CD4-positive, alpha-beta T cell treated with Interleukin-15 for 4 hours (primary cell): ENCODE measurements at places on chromosomes 4 and X.

DNA sequence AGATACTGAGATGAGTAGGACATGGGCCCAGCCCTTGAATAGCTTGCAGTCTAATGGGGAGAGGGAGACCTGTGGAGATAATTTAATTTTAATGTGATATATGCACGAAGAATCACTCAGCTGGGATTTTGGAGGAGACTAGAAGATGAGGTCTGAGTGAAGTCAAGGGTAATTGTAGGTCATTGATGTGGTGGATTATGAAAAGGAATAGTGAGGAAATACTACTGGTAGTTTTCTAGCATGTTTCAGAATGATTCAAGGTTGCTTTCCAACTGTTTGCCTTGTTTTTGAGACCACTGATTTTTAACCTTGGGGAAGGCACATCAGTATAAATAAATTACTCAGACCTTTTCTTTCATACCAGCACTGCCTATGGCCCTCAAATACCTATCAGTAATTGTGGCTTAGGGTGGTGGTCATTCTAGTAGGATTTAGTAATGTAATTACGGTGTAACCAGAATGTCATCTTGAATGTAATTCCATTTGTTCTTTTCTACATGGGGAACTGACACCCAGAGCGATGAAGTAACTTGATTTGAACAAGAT lies 25.6 kb downstream of the PTTG2 start:
- no peak for DNase-seq

DNA sequence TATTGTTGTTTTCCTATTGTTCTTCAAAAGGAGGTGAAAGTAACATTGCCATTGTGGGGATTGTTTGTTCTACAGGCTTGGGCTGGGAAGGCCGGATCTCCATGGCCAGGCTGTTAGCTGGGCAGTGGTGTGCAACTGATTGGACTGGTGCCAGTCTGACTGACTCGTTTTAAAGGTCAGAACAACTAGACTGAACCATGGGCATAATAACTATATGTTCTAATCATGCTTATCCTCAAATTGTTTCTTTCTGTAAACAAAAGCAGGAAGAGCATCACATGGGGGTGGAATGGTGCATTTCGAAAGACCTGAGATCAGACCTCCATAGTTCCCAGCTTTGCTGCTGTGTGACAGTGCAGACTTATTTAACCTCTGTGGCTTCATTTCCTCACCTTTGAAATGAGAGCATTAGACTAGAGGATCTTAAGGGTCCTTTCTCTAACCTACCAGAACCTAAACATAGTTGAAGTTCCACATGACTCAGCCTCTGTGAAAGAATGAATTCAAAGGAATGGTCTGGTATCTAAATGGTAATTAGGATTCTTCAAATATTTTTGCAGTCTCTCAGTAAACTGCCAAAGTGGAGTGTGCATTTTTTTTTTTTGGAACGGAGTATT lies 66.7 kb upstream of the PGRMC2 start:
- DNase-seq: no peak

DNA sequence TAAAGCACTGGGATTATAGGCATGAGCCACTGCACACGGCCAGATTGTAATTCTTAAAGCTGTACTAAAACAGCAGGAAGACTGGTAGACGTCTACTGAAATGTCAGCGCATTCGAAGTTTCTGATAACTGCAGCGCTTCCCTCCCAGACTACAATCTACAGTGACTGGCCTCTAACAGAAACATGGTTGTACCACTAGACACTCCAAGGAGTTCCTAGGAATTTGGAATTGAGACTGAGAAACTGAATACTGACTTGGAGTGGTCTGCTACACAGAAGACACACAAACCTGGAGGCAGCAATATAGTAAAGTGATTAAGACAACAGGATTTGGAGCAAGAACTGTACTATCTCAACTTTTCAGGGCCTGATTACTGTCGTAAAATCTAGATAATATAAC lies 937 bp downstream of the HELQ start:
- DNase-seq: no peak

DNA sequence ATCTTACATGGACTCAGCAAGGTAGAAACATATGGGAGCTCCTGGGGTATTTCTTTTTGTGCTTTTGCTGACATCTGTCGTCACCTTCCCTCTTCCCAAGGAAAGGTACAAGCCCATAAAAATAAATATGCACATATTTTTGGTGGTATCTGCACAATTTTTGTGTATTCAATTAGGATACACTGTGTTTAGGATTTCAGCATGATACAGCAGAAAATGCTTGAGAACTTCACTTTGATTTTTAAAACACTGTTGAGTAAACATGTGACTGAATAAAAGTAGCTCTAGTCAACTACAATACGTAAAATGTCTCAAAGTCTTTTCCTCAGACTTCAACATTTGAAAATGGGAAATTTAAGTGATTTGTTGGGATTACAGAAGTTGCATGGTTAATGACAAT lies 99.4 kb upstream of the SPANXC start:
- DNase-seq: no peak

DNA sequence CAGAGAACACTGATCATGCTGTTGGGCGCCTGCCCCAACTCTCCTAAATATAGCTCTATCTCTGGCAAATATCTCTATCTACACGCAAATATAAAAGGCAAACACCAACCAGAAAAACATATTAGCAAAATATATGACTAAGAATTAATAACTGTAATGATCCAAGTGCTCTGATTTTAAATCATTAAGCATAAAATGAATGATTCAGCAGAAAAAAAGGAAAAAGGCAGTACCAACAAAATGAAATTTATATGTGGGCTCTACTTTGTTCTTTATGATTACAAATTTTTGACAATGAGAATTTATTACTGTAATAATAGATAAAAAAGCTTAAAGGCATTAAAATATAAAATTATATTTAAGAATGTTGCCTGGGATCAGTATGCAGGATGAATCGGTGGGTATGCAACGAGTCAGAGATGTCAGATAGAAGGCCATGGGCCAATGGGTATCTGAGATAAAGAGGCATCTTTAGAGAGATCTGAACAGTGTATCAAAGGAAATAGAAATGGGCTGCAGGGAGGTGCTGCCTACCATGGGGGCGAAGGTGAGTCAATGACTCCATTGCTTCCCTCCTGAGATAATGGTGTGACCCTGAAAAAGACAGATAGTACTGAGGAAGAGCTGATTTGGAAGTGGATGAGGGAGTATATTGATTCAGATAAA lies 234.8 kb downstream of the SCFD2 start:
- no peak for DNase-seq

- DNase-seq: no peak
Measured at GRCh38 chr4:183830438-183830985, 74.6 kb upstream of the STOX2 start.

DNA sequence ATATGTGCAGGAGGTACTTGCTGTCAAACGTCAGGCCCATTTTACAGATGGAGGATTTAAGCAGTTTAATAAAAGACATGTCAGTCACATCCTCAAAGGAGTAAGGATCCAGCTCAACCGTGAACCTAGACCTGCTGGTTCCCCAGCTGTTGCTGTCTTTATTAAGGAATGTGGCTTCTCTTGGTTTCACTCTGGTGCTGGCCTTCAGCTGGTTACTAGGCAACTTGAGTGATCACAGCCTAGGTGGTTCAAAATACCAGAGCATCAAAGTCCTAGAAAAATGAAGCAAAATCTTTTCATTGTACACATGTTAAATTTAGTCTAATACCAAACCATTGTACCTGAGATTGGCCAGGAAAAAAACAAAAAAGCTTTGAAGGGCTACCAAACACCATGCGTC lies 32.7 kb upstream of the GLRA2 start:
- DNase-seq: peak; percentile 1

DNA sequence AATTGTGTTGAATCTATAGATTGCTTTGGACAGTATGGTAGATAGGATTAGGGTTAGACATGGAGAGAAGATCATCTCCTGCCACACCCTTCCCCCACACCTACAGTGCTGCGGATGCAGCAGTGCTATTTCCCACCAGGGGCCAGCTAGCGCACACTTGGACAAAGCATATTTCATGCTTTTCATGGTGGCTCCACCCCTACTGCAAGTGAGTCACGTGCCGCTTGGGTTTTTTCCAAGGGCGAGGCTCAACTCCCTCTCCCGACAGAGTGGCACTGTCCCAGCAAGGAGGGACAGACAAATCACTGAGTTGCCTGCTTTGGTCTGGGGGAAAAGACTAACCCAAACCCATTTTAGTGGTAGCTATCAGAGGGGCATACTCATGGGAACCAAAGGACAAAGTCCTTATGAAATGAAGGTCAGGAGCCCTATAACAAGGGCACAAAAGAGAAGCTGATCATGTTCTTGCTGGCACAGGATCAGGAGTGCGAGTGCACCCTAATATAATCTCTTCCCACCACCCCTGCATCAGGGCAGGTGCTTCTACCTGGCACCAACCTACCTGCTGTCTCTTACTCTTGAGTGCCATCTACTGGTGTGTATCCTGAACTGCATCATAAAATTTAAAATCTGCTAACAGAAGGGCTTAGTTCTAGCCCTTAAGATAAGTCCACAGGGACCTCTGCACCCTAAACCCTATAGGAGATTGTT lies 55.1 kb upstream of the PGAM4 start:
- DNase-seq: peak; percentile 59

GRCh38 chr4:52836678-52837077 lies 25.4 kb upstream of the RASL11B start:
- no peak for DNase-seq

- DNase-seq: no peak
Measured at GRCh38 chrX:27555514-27555913, 34.6 kb upstream of the DCAF8L2 start.

GRCh38 chr4:15402146-15402545 lies 25.7 kb upstream of the C1QTNF7 start:
- no peak for DNase-seq

DNA sequence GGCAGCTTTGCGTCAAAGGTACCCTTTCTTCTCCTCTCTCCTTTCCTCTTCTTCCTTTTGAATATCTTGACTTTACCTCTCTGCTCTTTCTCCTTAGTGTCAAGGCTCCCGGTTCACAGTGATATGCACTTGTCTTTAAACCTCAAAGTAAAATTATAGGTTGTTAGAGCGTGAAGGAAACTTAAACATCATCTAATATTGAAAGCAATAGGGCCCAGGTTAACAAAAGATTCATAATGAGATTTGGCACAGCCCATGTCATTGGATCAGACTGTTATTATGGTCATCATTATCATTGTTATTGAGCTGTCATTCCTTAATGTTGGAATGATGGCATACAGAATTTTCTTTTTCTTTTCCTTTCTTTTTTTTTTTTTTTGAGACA lies 32.5 kb downstream of the FTHL17 start:
- no peak for DNase-seq

- no peak for DNase-seq
Measured at GRCh38 chr4:139596034-139596683, 40.1 kb upstream of the SETD7 start.

GRCh38 chrX:35711281-35711680 lies 86.9 kb upstream of the MAGEB16 start:
- no peak for DNase-seq

GRCh38 chr4:147682755-147683154 lies 1.2 kb downstream of the PRMT9 start:
- no peak for DNase-seq

DNA sequence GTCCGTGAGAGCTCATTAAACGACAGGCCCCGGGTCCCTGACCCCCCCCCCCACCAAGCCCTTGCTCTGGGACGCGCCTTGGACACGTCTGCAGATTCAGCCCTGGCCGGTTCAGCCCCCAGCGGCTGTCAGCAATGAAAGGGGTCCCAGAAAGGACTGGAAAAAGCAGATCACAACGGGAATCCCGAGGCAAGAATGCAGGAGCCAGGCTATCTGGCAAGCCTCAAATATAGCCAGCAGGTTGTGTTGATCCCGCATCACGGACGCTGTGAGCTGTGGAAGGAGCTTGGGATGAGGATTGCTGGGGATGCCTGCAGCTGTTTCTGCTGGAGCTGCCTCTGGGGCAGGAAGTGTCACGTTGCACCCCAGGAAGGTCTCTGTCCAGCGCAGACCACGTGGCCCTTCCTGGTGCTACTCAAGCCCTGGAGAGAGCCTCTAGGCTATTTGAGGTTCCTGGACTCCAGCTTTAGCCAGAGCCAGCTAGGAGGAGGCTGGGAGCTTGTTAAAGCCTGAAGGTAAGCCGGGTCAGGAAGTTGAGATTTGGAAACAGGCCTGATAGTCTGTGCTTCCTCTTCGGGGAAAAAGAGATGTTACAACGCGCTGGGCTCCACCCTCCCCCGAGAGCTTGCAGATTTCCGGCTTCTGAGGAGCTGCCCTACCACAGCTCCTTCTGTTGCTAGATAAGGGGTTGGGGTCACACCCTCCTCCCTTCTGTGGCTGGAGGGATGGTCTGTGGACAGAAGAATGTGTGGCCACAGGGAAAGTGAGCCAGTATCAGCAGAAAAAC lies 19.3 kb upstream of the CSF2RA start:
- peak; percentile 46 for DNase-seq

- DNase-seq: no peak
Measured at GRCh38 chr4:125789023-125789422, 474.3 kb downstream of the FAT4 start.

GRCh38 chr4:115938764-115939443 lies 825.5 kb upstream of the NDST4 start:
- no peak for DNase-seq

GRCh38 chrX:120549483-120550452 lies 11.0 kb downstream of the CUL4B start:
- peak; percentile 4 for DNase-seq

GRCh38 chr4:40856840-40857362 lies 107.1 kb downstream of the NSUN7 start:
- DNase-seq: peak; percentile 10
